ENCODE measurements at places on chromosomes 2 and 18.

DNA sequence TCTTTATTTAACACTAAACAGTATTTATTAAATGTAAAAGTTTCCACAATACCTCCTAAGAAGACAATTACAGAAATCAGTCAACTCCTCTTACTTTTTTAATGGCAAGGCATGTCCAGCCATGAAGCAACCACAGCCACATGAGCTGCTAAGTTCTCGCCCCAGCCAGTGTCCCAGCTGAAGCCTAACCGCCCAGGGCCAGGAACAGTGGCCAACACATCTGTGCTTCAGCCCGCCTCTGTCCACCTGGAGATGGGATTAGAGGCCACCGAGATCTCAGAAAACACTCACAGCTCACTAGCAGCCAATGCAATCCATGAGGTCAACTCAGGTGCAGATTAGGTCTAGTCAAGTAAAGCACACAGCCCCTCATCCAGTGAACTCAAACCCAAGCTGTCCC is 40.2 kb downstream of the PID1 start:
- no peak for DNase-seq

- no peak for DNase-seq
Observed at GRCh38 chr2:166451468-166451867, 42.6 kb downstream of the SCN7A start.

DNA sequence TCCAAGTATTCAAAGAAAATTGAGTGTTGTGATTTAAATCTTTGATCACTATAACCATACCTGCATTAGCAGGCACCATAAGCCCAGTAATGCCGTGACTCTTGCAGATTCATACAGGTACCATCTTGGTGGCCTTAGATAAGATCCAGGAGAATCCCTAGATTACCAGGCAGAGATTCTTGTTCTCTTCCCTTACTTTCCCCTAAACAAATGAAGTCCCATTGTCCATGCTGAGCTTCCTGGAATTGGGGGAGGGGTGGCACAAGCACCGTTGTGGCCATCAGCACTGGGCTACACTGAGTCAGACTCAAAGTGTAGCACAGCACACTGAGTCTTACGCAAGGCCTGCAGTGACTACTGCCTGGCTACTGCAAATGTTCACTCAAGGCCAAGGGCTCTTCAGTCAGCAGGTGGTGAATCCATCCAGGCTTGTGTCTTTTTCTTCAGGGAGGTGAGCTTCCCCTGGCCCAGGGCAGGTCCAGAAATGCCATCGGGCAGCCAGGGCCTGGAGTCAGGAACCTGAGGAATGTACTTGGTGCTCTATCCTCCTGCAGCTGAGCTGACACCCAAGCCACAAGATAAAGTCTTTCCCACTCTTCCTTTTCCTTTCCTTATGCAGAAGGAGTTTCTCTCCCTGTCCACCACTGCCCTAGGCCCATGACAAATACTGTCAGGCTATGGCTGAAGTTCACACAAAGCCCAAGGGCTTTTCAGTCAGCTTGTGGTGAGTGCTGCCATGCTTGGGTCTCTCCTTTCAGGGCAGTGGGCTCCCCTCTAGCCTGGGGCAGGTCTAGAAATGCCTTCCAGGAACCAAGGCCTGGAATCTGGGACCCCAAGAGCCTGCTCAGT is 52.6 kb downstream of the CD28 start:
- peak; percentile 91 for DNase-seq

GRCh38 chr2:50118905-50119702 is 912.8 kb downstream of the NRXN1 start:
- no peak for DNase-seq

DNA sequence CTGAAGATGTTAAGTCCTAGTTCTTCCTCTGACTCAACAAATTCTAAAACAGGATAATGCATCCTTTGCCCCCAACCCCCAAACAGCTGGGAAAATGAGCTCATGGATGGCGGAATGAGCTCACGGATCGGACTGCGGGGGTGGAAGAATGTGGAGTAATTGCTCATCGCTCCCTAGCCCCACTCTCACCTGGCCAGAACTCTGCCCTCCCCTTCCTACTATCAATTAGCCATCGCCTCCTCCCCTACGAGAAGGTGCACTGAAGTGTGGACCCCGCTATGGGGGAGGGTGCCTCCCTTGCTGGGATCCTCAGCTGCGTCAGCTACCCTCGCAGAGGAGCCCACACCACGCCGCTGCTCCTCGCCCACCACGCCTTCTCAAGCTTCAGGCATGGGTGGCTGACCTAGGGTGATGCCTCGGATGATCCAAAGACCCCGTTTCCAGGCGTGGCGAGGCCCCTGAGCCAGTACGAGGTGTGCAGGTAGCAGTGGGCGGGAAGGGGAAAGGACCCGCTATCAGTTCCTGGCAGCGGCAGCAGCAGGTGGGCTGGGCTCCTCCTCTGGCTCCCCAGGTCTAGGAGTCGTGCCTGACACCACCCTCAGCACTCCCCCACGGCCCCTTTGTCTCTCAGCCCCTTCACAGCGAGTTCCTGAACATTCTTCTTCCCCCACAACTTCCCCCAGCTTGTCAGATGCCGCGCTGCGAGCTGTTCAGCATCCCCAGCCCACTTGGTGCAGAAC is 82.1 kb upstream of the POMC start:
- no peak for DNase-seq

- no peak for DNase-seq
Observed at GRCh38 chr18:52152036-52152435, 188.0 kb upstream of the DCC start.

GRCh38 chr2:199273042-199273511 is 184.7 kb downstream of the SATB2 start:
- DNase-seq: peak; percentile 85

DNA sequence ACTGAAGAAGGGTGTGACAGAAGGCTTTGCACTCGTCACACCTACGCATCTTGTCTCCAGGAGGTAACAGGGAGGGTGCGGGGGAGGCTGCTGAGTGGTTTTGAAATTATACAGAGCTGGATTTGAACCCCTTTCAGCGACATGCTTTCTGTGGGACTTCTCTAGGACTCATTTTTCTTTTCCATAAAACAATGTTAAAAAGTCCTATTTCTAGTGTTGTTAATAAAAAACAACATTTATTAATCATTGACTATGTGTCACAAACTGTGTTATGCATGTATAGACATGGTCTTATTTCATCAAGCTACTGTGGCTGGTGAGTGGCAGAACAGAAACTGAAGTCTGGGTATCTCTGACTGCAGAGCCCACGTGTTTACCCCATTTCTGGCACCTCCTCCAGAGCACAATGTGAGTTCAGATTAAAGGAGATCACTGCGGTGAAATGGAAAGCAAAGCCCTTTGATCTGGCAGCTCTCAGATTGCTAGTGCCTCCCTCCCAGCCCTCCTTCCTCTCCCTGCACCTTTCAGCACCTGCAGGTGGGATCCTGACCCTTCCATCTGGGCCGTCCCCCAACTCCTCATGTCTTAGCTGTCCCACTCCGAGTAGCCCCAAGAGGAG is 315.5 kb upstream of the MYT1L start:
- no peak for DNase-seq

- DNase-seq: no peak
Observed at GRCh38 chr2:42960842-42961180, 168.4 kb upstream of the HAAO start.

- no peak for DNase-seq
Observed at GRCh38 chr2:2879781-2880180, 497.8 kb downstream of the EIPR1 start.

- DNase-seq: peak; percentile 12
Observed at GRCh38 chr18:61388010-61388409, 54.8 kb downstream of the CDH20 start.

GRCh38 chr2:135144343-135144742 is 92.3 kb downstream of the RAB3GAP1 start:
- peak; percentile 16 for DNase-seq

- no peak for DNase-seq
Observed at GRCh38 chr18:55455938-55456337, 132.1 kb downstream of the TCF4 start.

GRCh38 chr2:55106148-55106547 is 55.9 kb upstream of the RTN4 start:
- DNase-seq: peak; percentile 71

- peak; percentile 32 for DNase-seq
Observed at GRCh38 chr2:214379227-214379626, 31.6 kb upstream of the VWC2L start.

Measured in HCEC 1CT (cell line).